ENCODE measurements at places on chromosomes 1 and 21.

DNA sequence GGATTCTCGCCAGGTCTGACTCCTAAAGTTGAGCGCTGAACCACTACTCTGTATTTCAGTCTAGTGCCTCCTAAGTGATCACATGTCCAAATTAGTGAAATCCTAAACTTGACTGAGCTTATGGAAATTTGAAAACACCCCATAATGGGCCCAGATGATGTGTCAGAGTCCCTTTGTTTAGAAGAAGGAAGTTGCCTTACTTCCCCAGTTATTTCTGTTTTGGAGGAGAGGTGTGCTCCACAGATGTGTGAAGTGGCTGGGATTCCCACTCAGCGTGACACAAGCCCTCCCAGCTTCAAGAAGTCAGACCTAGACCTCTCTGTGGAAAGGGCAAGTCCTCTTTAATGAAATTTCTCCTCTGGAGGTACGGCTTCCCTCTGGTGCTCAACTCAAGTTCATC, 188.8 kb downstream of the TTLL7 start:
- H3K4me3 ChIP-seq, result no peak overlapping the region
- H3K27me3 ChIP-seq, result peaks cover 23% of the 10 kb centered on the region
- DNase-seq, result no peak

GRCh38 chr1:209080170-209080781, 503.2 kb upstream of the CAMK1G start:
- no peak overlapping the region for H3K4me3 ChIP-seq
- H3K27ac ChIP-seq, result no peak overlapping the region
- no peaks in the 10 kb centered on the region for H3K4me1 ChIP-seq
- H3K36me3 ChIP-seq, result no peaks in the 10 kb centered on the region

GRCh38 chr21:40964691-40965090, 117.7 kb upstream of the DSCAM start:
- H3K27ac ChIP-seq, result no peak overlapping the region
- no peak for DNase-seq
- no peaks in the 10 kb centered on the region for H3K36me3 ChIP-seq
- H3K4me3 ChIP-seq, result no peak overlapping the region

DNA sequence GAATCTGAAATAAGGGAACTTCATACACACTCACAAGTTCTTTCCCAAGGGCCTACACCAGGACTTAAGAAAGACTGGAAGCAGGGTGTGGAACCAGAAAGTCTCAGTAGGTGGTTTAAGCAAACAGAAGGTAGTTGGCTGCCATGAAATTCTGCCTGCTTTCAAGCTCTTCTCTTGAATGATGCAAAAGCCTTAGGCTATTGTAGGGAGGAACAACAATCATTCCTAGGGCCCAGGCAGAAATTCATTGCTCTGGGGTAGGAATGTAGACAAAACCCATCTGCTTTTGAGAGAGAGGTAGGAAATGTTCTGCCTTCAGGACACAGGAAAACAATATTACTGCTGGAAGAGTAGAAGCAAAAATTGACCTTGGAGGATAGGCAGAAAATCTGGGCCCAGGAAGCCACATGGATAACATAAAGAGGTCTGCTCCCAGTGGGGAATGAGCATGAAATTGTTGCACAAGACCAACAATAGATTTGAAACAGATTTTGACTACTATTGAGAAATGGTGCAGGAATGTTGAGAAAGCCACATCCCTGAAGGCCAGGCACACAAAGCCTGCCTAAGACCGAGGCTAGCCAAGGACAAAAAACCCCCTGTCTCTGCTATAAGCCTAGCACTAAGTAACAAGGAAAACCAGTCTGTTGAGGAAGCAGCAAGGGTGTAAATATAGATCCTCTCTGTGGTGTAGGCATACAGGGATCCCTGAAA, 22.7 kb upstream of the SFT2D2 start:
- peaks cover 27% of the 10 kb centered on the region for H3K36me3 ChIP-seq
- no peak overlapping the region for H3K4me3 ChIP-seq
- H3K27me3 ChIP-seq, result no peaks in the 10 kb centered on the region
- no peak overlapping the region for H3K27ac ChIP-seq
- no peaks in the 10 kb centered on the region for H3K4me1 ChIP-seq
- DNase-seq, result no peak

- peaks cover 19% of the 10 kb centered on the region for H3K4me1 ChIP-seq
- no peak for DNase-seq
- no peaks in the 10 kb centered on the region for H3K27me3 ChIP-seq
- peaks cover 4% of the 10 kb centered on the region for H3K36me3 ChIP-seq
- H3K27ac ChIP-seq, result peak overlapping the region; percentile 12
- peak overlapping the region; percentile 10 for H3K4me3 ChIP-seq
Measured at GRCh38 chr1:243420946-243421685, 165.3 kb downstream of the SDCCAG8 start.

GRCh38 chr1:190126728-190127127, 350.9 kb downstream of the BRINP3 start:
- no peak overlapping the region for H3K27ac ChIP-seq
- DNase-seq, result no peak
- no peak overlapping the region for H3K4me3 ChIP-seq

GRCh38 chr1:64757213-64757612, 12.3 kb downstream of the RAVER2 start:
- H3K36me3 ChIP-seq, result no peaks in the 10 kb centered on the region
- H3K4me1 ChIP-seq, result no peaks in the 10 kb centered on the region
- no peak overlapping the region for H3K4me3 ChIP-seq
- no peak for DNase-seq
- H3K27ac ChIP-seq, result no peak overlapping the region

- no peak overlapping the region for H3K27ac ChIP-seq
- no peaks in the 10 kb centered on the region for H3K4me1 ChIP-seq
- no peak overlapping the region for H3K4me3 ChIP-seq
- no peak for DNase-seq
- peaks cover 25% of the 10 kb centered on the region for H3K27me3 ChIP-seq
Measured at GRCh38 chr1:162626761-162627160, 5.5 kb upstream of the DDR2 start.

DNA sequence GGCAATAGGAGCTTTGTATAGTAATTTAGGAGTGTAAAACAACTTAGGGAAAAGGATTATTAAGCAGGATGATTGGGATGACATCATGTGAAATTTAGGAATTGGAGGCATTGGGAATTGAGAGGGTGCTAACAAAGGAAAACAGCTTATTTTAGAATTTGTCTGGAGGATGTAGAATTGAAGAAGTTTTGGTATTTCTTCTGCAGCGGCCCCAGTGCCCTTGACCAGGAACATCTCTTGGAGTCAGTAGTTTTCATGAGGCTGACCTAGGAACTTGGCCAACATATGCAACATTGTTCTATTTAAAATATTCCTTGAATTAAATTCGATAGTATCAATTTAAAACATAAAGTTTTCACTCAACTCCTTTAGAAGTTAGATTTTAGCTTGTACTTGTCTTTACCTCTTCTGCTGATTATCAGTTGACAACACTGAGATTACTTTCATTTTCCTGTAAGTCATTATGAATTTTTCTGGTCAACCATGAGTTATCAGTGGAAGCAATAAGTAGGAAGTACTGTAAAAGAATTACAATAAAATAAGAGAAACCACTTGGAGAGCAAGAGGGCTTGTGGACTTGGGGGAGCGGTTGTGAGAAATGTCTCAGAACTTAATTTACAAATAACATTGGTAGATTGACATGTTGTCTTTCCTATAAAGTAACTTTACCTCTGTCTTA, 52.8 kb downstream of the DYRK1A start:
- peak overlapping the region; percentile 5 for H3K4me3 ChIP-seq
- H3K4me1 ChIP-seq, result peaks cover 60% of the 10 kb centered on the region
- peak overlapping the region; percentile 58 for H3K27ac ChIP-seq
- no peaks in the 10 kb centered on the region for H3K27me3 ChIP-seq
- DNase-seq, result no peak
- peaks cover 25% of the 10 kb centered on the region for H3K36me3 ChIP-seq

DNA sequence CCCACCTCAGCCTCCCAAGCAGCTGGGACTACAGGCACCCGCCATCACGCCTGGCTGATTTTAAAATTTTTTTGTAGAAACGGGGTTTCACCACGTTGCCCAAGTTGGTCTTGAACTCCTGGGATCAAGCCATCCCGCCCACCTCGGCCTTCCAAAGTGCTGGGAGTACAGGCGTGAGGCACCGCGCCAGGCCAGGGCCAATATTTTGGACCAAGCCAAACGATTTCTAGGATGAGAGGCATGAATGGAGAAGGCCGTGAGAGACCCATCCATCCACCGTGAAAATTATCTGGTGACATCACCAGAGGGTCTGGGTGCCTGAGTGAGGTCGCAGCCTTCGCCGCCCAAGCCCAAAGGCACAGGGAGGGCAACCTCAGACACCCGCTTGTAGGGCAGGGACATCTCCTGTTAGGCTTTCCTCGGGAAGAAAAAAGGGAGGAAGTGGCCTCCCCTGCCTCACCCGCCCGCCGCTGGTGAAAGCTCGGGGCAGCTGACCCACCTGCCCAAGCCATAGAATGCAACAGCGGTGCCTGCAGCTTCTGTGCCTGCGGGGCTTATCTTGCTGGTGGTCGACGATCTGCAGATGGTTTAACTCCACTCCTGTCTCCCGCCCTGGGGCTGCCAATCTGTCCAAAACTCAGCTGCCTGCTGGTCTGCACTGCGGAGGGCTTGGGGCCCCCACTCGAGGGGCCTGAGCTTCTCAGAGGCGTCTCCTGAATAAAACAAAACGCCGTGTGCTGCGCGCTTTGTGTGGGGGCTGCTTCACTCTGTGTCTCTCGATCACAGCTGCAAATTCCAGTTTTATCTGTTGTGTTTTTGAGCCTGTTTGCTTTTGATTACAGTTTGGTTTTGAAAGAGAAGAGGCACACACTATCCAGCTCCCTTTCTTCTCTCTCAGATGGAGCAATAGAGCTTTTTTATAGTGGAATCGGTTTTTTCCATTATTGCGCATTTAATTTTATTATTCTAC, 85.8 kb downstream of the MRPS6 start:
- DNase-seq, result no peak
- no peaks in the 10 kb centered on the region for H3K4me1 ChIP-seq
- no peak overlapping the region for H3K4me3 ChIP-seq
- H3K36me3 ChIP-seq, result peaks cover 1% of the 10 kb centered on the region
- H3K27me3 ChIP-seq, result no peaks in the 10 kb centered on the region

GRCh38 chr1:32427264-32427963, 33.2 kb upstream of the BSDC1 start:
- H3K27ac ChIP-seq, result no peak overlapping the region
- no peak overlapping the region for H3K4me3 ChIP-seq
- H3K36me3 ChIP-seq, result peaks cover 1% of the 10 kb centered on the region

- peaks cover 5% of the 10 kb centered on the region for H3K4me1 ChIP-seq
- peaks cover 56% of the 10 kb centered on the region for H3K27me3 ChIP-seq
- H3K27ac ChIP-seq, result no peak overlapping the region
- DNase-seq, result no peak
- H3K4me3 ChIP-seq, result no peak overlapping the region
- no peaks in the 10 kb centered on the region for H3K36me3 ChIP-seq
Measured at GRCh38 chr1:47763591-47764171, 233.5 kb downstream of the TRABD2B start.

DNA sequence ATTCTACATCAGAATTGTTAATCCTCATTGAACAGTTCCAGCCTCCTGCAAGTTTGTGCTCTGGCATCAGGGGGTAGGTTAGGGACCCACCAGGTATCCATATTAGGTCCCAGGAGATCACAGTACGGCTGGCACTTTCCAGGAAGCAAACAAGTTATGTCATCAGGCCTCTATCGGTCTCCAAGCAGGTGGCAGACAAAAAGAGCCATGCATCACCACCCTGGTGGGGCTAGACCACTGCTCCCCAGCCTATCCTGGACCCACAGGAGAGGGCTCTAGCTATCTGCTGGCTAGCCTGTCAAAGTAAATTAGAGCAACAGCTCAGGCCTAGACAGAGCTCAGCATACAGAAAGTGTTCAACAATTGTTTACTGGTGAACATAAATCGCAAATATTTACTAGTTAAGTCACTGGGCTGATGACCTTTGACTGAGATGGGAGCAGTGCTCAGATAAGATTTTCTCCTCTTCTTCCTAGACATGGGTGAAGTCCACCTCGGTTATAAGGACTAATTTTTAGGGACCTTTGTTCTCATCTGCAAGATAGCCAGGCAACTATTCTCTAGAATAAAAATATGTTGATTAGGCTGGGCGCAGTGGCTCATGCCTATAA, 6.4 kb downstream of the NUAK2 start:
- no peaks in the 10 kb centered on the region for H3K27me3 ChIP-seq
- peaks cover 30% of the 10 kb centered on the region for H3K36me3 ChIP-seq
- H3K27ac ChIP-seq, result peak overlapping the region; percentile 92

- no peaks in the 10 kb centered on the region for H3K4me1 ChIP-seq
- DNase-seq, result no peak
- H3K27ac ChIP-seq, result no peak overlapping the region
- H3K4me3 ChIP-seq, result no peak overlapping the region
- H3K36me3 ChIP-seq, result peaks cover 3% of the 10 kb centered on the region
Measured at GRCh38 chr1:20111452-20111851, 7.9 kb downstream of the PLA2G2D start.

GRCh38 chr1:158176399-158176798, 4.3 kb upstream of the CD1D start:
- peaks cover 2% of the 10 kb centered on the region for H3K36me3 ChIP-seq
- H3K4me1 ChIP-seq, result peaks cover 8% of the 10 kb centered on the region
- no peak overlapping the region for H3K27ac ChIP-seq
- H3K27me3 ChIP-seq, result peaks cover 90% of the 10 kb centered on the region

DNA sequence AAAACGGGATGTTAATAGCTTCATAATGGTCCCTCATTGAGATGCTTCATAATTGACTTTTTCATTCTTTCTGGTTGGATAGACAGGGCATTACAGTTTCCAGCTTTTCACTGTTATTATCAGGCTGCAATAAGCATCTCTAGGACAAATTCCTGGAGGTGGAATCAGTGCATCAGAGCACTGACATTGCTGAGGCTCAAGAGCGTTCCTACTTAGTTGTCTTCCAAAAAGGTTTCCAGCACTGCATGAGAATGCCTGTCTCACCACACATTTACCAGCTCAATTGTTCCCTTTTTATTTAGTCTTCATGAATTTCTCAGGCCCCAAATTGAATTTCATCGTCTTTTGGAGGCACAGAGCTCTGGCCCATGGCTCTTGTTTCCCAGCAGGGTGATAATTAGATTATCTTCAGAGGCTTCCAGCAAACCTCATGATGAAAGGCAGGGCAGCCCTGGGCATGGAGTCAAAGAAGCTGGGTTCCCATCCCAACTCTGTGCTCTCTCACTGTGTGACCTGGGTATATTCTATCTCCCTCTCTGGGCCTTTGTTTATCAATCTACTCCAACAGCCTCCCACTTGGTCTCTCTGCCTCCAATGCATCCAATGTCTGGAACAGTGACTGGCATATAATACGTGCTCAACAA, 451.4 kb downstream of the PTPRU start:
- no peaks in the 10 kb centered on the region for H3K36me3 ChIP-seq
- H3K4me3 ChIP-seq, result no peak overlapping the region
- no peak for DNase-seq

Measured in central memory CD8-positive, alpha-beta T cell (primary cell).